ENCODE measurements at places on chromosomes 2 and 18.
A peak's percentile ranks its signal among the peaks of the same experiment; 100 is the strongest.

DNA sequence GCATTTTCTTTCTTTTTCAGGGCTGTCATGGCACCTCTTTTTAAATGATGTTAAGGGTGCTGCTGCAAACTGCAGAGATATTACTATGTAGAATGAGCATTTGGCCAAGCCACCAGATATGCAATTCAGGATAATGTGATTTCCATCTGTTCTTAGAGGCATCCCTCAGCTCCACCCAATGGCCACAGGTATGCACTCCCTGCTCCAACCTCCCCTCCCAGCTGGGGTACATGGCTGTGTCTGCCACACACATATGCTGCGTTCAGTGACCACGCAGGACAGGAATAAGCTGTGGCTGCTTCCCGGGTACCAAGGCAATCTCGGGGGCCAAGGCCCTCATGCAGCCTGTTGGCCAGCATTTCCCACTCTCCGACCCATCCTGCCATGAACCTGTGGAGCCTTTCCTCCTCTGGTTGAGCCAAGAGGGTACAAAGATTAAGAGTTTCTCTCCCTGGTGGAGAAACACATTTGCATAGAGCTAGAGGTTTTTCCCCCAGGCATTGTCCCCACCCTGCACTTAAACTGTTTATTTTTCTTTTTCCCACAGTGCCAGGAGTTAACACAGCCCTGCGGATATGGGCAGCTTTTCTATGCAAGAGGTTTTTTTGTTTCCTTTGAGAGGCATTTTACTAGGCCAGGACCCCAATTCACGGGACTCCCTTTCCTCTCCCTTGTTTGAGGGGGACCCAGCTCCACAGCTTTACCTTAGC lies 147.0 kb downstream of the GCA start:
- no peak for DNase-seq

GRCh38 chr2:234500394-234501006 lies 3.6 kb upstream of the ARL4C start:
- DNase-seq = peak; percentile 66

DNA sequence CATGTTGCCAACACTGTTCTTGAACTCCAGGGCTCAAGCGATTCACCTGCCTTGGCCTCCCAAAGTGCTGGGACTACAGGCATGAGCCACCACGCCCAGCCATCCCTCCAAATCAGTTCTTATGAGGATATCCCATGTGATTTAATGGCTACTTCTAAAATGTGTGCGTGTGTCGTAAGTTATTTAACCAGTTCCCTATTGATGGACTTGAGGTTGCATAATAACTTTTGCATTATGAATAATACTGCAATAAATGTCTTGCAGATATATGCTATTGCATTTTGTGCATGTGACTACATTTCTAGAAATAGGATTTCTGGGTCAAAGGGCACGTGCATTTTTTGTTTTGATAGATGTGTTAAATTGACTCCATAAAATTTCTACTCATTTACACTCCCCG lies 19.0 kb downstream of the DIPK1C start:
- DNase-seq = no peak

GRCh38 chr2:153388246-153388645 lies 90.3 kb downstream of the RPRM start:
- DNase-seq = no peak

DNA sequence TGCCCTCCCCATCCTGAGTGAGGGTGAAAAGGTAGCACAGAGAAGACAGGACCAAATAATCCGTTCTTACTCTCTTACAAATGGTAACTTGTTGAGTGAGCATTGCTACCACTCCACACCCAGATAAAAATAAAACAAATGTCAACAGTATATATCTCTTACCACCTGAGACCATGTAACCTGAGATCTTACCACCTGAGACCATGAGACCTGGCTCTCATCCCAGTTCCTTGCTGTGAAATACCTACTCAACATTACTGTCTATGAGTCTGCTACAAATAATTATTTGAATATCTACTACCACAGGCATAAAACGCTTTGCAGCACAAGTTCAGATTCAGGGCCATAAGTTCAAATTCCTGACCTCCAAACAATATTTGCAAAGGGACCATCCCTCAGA lies 234.7 kb downstream of the C1D start:
- DNase-seq = no peak

- DNase-seq = no peak
These were observed 725 bp downstream of the SLC66A2 start for GRCh38 chr18:79950515-79951341.

DNA sequence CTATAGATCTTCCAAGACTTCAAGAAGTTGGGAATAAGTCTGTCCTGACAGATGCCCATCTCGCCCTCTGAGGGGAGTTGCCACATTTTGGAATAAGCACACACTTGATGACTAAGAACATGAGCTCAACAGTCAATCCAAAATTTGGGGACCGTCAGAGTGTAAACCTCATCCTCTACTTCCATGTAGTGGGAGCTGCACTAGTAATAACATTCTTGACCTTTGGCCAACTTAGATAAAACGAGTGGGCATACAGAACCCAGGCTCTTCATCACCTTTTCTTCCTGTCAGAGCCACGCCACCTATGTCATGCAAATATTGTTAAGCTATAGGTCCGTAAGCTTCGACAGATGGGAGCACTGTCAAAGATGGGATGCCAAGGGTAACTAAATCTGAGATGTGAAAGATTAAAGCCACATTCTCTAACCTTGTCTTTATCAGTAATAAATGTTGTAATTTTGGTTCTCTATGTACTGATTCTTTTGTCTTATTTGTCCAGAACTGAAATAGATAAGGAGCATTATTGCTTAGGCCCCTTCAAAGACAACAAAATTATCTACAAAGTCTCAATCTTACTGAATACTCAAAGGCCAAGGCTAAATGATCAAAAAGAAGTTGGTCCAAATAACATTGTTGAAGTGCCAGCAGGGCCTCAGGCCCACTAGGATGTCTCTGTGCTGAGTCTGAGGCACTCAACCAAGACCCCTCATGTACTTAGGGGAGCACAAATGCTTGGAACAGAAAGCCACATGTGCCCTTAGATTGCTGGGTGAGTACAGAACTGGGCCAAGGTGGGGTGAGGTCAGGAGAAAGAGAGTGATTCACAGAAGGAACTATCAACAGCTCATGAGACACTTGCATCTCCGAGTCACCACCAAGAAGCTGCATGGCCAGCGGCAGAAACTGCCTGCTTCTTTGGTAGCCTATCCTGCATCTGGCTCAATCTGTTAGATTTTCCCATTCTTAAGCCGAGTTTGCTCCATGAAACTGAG lies 15.0 kb downstream of the CDH2 start:
- DNase-seq = peak; percentile 46

- DNase-seq = no peak
These were observed 41.5 kb downstream of the TSHZ1 start for GRCh38 chr18:75252136-75252535.

- DNase-seq = no peak
These were observed 538.7 kb downstream of the TRIB2 start for GRCh38 chr2:13255485-13255884.

DNA sequence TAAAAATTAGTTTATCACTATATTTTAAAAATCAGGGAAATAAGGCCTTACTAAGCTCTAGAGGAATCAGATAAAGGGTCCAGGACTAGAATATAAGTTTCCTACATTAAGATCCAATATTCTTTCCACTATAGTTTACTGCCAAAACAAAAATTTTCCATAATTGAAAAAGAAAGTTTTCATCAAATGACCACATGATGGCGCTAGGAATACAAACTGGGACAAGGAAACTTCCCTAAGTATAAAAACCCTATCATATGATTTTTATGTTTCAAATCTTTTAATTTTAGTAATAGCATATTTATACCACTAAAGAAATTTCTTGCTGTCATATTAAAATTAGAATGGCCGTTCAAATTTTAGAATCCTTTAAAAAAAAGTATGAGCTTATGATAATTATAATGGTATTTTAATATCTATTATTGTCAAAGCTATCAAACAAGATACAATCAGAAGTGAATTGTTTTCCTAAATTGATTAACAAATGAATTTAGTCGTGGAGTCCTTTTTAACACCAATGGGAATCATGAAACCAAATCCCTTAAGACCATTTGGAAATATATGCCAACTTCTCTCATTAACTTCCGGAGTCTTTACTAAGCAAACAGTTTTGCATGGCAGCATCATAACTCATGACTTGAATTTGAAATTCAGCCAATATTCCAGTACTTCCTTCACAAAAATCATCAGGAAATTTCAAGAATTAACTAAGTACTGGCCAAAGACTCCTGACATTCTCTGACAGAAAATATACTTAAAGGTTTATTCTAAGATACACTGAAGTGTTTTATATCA lies 70.3 kb downstream of the SCN1A start:
- peak; percentile 47 for DNase-seq

DNA sequence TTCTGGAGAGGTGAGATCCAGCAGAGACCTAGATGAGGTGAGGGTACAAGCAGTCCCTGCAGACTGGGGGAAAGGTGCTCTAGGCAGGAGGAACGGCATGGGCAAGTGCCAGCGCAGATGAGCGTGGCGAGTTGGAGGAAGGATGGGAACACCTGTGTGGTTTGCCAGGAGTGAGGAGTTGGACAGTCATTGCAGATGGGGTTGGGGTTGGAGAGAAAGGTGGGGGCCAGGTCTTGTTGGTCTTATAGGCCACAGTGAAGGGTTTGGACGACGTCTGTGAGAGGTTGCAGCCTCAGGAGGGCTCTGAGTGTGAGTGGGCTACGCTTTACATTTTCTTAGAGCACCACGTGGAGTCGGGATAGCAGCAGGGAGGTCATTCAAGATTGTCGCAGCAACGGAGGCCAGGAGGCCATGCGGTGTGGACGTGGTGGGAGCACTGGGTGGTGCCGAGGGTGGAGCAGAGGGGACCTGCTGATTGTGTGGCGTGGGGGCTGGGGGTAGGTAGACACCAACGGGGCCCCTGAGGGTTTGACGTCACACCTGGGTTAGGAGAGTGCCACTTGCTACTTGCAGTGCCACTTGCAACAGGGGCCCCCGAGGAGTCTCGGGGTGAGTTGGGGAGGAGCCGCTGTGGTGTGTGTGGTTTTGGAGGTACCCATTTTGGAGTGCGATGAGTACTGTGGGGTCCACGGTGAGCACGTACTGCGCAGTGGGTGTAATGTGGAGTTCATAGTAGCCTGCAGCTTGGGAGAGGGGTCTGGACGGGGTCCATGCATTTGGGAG lies 66.2 kb downstream of the LPIN1 start:
- no peak for DNase-seq

GRCh38 chr18:7568426-7568825 lies 1.3 kb downstream of the PTPRM start:
- DNase-seq = peak; percentile 33

- DNase-seq = no peak
These were observed 101.2 kb downstream of the MCFD2 start for GRCh38 chr2:46814160-46814961.

GRCh38 chr2:19171409-19171808 lies 187.0 kb downstream of the OSR1 start:
- DNase-seq = no peak

DNA sequence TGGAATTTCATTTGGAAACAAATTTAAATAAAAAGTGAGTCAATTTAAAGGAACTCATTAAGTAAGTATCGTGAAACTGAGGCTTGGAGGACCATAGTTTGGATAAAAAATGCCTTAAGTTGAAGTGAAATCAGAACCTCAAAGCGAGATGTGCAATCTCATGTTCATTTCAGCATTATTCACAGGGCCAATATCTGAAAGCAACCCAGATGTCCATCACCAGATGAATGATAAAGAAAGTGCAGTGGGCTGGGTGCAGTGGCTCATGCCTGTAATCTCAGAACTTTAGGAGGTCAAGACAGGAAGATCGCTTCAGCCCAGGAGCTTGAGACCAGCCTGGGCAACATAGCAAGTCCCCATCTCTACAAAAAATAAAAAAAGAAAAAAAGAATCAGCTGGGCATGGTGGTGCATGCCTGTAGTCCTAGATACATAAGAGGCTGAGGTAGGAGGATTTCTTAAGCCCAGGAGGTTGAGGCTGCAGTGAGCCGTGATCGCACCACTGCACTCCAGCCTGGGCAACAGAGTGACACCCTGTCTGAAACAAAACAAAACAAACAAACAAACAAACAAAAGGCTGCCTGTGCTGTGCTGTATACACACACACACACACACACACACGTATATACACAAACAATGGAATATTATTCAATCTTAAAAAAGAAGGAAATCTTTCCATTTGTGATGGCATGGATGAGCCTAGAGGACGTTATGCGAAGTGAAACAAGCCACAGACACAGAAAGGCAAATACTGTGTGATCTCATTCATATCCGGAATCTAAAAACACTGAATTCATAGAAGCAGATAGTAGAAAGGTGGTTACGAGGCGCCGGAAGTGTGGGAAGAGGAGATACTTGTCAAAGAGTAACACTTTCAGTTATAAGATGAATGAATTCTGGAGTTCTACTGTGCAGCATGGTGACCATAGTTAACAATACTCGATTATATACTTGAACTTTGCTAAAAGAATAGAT lies 14.5 kb downstream of the SH3RF3 start:
- DNase-seq = no peak

DNA sequence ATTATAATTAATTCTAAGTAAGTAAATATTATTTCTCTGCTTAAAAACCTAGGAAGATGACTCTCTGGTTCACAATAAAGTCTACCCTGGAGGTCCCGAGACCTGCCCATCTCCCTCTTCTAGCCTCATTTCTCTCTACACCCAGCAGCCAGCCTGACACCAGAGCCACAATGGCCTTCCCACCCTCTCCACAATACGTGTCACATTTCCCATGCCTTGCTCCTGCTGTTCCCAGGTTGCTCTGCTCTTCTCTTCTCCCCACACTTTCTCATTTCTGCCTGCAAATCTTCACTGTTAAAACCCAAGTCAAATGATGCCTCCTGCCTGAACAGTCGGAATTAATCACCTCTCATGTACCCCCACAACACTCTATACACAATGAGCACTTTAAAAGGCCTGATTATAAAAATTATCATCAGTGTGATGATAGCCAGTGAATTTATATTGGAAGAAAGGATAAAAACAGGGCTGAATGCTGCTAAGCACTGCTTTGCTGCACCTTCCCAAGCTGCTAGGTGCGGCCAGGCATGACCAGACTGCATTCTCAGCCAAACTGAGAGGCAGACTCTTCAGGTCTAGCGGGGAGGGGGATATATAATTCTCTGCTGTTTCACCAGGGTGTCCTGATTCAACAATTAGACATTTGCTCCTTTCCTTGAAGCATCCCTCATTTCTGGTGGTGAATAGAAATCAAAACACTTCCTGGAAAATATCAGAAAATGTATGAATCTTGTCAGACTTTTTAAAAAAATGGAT lies 160.6 kb downstream of the DTNA start:
- no peak for DNase-seq

DNA sequence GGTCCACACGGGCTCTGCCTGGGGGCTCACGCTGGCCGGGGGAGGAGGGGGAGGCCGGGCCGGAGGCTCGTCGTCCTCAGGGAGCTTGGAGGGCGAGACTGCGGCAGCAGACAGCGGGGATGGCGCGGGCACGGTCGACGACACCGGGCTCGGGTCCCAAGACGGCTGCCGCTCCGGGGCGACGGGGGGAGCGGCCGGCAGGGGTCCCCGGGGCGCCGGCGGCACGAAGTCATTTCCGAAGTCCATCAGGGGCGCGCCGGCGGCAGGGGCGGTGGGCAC lies 491 bp downstream of the RTN4 start:
- DNase-seq = no peak

GRCh38 chr2:144507441-144508171 lies 12.3 kb downstream of the ZEB2 start:
- no peak for DNase-seq
